ENCODE measurements at places on chromosomes 16 and 17.

DNA sequence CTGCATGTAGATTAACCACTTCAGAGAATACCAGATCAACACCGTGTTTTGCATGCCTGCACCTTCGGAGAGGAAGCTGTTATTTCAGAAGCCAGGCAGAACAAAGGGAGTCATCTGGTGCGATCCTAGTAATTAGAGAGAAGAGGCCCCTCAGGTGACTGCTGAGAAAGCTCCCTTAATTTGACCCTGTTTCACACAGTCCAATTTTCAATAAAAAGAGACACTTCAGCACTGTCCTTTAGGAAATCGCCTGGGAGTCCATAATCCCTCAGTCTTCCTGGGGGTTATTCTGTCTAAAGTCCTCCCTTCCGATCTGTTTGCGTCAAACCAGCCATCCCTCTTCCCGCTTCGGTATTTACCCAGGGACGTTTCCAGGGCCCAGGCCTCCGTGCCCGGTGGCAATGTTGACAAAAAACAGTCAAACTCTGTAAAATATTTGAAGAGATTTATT lies 23.4 kb upstream of the TNRC6C start:
- no peak for DNase-seq

DNA sequence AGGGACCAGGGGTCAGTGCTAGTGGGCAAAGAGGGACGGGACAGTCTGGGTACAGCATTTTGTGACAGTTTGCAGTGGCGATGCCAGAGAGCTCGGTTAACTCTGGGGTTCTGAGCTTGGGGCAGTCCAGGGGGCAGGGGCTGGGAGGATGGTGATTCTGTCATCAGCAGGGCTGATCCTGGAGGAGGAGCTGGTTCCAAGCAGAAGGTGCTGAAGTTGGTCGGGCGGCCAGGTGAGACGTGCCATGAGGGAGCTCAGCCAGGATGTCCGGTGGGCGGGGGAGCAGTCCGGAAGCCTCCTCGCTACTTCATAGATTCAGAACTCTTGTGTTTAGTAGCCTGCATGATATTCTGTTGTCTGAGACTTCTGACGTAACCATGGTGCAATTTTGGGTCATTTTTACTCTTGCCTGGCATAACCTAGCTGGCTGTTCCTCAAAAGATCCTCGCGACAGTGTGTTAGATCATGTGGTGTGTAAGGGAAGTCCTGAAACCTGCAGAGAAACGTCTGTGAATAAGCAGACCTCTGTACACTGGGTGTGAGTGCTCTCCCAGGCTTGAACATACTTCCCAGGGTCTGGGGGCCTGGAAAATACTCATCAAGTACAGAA lies 122.0 kb downstream of the CLEC16A start:
- no peak for DNase-seq

DNA sequence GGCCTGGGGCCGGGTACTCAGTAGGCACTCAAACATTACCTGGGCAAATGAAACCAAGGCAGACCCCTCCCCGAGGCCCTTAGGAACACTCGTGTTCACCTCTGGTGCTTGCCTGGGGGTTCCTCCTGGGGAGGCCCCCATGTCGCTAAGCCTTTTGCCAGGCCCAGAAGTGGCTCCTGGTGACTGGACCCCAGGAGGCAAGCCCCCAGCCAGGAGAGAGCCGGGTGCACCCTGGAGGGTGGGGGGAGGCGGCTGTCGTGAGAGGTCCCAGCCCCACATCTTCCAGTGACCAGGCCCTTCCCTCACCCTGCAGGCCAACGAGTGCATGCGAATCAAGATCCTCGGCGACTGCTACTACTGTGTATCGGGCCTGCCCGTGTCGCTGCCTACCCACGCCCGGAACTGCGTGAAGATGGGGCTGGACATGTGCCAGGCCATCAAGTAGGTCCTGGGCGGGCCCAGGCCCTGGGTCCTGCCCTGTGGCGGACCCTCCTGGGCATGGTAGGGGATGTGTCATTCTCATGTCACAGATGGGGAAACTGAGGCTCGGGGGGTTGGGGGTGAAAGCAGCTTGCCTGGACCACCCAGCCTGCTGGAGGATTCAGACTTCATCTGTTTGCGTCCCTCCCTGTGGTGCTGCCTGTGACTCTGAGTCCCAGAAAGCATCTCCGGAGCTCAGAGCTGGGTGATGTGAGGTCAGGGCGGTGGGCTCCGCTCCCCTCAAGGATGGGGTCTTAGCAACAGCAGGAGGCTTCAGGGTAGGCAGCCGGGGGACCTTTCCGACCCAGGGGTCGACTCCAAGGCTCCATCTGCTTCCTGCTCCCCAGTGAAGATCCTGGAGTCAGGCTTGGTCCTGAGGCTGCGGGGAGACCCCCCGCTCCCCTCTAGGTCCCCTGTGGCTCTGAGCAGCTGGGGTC lies 32.5 kb downstream of the ADCY7 start:
- no peak for DNase-seq

DNA sequence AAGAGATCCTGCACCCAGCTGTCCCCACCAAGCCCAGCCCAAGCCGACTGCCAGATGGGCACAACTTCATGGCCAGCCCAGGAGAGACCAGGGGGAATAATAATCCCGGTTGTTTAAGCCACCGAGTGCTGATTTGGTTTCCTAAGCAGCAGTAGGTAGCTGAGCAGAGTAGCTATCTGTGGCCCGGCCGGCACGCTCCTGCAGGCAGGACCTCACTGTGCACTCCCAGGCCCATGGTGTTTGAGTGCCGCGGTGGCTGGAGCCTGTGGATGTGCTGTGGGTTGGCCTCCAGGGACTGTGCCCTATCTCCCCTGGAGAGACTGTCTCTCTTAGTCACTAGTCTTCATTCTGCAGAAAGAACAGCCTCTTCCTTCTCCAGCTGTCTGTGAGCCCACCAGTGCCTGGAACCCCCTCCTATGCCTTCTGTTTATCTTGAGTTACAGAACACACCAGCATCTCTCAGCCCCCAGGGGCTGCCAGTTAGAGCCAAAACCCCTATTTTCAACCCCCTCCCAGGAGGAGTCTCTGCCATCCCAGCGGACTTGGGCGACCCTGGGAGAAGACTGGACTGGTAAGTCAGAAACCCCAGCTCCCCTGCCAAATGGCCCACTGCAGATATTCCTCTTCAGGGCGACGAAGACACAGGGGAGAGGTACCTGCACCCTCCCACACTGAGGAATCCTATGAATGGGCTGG lies 152.0 kb downstream of the SDK2 start:
- DNase-seq = no peak

All from cortex of kidney (tissue), 1 donor.